ENCODE measurements at places on chromosomes 5 and 9.

DNA sequence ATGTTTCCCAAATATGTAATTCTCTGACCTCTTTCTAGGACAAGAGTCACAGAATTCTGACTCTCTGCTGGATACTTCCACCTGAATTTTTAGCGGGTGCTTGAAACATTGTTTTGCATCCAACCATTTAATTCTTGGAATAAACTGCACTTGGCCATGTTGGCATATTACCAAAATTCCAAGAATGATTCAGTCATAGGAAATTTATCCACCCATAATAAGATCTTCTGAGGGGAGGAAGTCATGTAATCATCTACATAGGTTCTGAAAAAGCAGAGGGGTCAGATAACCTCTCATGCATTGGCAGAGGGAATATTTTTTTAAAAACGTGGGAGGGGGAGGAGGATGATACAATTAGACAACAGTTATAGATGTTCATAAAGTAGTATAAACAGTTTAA lies 156.9 kb downstream of the PAM start:
- DNase-seq: no peak

GRCh38 chr5:2381861-2382260 lies 369.6 kb downstream of the IRX2 start:
- DNase-seq: no peak

- no peak for DNase-seq
Measured at GRCh38 chr9:8188723-8189407, 389.3 kb upstream of the DMAC1 start.

DNA sequence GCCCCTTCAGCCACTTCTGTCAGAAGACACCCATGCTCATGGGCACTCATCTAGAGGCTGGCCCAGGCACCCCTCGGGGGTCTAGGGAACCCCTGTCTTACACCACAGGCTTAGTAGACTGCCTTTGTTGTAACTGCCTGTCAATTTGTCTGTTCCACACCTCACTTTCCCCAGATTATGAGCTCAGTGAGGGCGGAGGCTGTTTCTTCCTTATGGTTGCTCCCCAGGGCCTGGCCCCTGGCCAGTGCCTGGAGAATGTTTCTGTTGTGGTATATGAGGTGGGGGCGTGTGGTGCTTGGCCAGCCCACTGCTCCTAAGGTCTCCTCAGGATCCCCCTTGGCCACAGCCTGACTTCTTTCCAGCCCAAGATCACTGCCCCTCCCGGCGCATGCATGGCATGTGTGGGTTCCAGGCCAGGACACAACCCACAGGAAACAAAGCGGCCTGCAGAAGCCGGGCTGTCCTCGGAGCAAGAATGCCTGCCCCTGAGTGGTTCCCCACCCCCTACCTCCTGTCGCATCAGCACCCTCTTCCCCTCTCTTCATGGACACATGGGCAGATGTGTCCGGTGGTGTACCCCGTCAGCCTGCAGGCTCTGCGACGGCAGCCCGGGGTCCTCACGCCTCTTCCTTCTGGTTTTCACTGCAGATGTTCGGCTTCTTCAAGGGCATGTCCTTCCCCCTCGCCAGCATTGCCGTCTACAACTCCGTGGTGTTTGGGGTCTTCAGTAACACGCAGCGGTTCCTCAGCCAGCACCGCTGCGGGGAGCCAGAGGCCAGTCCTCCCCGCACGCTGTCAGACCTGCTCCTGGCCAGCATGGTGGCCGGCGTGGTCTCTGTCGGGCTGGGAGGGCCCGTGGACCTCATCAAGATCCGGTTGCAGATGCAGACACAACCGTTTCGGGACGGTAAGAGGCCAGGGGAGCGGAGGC lies 17.7 kb downstream of the SLC25A48 start:
- no peak for DNase-seq

DNA sequence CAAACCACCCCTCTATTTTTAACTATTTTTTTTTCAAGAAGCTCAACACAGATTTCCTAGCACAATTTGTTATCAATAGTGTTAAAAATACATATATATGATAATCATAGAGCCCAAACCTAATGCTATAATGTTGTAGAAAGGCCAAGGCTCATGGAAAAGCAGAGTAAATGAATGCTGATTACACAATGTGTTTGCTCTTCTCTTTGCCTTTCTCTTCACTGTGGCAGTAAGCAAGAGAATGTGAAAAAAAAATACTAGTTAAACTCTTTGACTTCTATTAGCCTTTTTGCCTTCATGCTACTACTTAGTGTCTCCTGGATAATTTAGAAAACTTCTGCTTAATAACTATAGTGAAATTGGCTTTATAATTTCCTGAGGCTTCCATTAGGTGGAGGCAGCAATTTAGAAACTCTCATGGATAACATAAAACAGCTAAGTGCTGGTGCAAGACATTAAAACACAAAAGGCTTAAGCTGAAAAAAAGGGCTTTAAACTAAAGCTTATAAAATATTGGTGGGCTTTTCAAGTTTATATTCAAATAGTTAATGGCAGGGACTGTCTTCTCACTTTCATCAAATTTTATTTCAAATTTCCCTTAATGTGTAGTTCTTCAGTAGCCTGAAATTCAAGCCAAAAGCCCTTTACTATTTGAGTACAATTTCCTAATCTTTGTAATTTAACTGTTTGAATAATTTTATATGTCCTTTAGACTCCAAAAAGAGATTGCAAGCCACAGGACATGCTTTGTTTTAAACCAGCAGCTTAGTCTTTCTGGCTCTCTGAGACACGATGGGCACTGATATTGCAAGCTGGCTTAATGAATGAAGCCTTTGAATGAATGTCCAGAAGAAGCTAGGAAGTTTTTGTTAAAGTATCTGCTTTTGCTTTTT lies 2031.8 kb upstream of the CDH6 start:
- DNase-seq: no peak

GRCh38 chr9:105425816-105426433 lies 21.9 kb upstream of the FSD1L start:
- DNase-seq: no peak

- DNase-seq: no peak
Measured at GRCh38 chr5:1004461-1005248, 3.9 kb upstream of the NKD2 start.

DNA sequence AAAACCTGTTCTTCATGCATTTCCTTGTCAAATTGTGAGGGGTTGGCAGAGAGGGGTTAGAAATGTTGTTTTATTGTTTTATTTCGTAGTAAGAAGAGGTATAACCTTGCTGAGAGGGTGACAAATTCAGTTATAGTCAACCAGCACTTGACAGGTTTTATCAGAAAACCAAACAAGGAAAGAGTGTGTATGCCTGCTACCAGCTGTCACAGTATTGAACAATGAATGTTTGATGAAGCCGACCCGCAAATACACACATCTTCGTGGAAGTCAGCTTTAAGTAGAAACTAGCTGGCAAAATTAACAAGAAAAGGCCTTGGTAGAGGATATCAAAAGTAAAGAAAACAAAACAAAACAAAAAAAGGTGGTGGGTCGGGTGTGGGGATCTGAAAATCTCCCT lies 214.6 kb upstream of the TLE4 start:
- DNase-seq: no peak

DNA sequence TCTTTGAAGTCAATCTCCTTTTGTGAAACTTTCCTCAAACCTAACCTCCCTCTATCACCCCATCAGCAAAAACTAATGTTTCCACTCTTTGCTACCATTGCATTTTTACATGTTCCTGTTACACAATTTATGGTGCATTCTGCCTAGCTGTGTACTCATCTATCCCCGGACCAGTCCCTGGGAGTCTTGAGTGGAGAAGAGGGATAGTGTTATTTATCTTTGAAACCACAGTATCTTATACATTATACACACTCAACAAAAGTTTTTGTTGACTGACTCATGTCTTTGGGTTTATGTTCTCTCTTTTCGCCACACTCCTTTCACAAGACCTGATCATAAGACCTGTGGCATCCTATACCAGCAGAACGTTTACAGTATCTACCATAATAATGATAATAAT lies 26.4 kb downstream of the TNFAIP8 start:
- DNase-seq: no peak

Measured in effector memory CD8-positive, alpha-beta T cell (primary cell).